ENCODE measurements at places on chromosomes 5 and 9. TPM values are rescaled to one million over a fixed set of nuclear protein-coding genes. Genes with fewer than 3 reads are reported as not detected.
A peak's percentile ranks its signal among the peaks of the same experiment; 100 is the strongest.

PRPF4 gene
- 53.9 TPM for total RNA-seq

SLC46A2 gene
- total RNA-seq, result not detected

CCNO gene
- total RNA-seq, result 12.1 TPM

EFNA5 gene
- 0.22 TPM for total RNA-seq

PCDHB15 gene
- total RNA-seq, result 0.07 TPM

TEX53 gene
- total RNA-seq, result not detected

CEP72 gene
- 25.6 TPM for total RNA-seq

PRDM12 gene
- total RNA-seq, result 0.54 TPM

SPATA31A1 gene
- not detected for total RNA-seq

DNA sequence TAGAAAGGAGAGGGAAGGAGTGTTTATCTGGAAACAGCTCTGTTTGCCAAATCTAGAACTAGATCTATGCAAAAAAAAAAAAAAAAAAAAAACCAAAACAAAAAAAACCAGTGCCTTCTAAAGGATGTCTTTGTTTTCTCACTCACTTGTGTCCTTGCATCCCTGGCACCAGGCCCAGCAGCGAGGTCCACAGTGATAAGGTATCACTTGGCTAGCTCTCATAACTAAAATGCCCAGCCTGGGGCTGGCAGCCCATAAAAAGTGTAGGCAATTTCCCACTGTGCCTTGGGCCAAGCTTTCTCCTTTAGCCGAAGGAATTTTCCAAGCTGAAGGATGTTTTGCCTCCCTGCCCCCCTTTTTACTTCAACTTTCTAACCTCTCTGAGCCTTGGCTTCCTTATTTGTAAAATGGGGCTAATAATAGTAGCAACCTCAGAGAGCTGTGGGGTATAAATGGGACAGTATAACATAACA, 20.8 kb downstream of the RGS3 start:
- no peak overlapping the region for H3K4me3 ChIP-seq
- H3K27me3 ChIP-seq, result no peaks in the 10 kb centered on the region
- no peak for DNase-seq
- H3K36me3 ChIP-seq, result peaks cover 55% of the 10 kb centered on the region

DNA sequence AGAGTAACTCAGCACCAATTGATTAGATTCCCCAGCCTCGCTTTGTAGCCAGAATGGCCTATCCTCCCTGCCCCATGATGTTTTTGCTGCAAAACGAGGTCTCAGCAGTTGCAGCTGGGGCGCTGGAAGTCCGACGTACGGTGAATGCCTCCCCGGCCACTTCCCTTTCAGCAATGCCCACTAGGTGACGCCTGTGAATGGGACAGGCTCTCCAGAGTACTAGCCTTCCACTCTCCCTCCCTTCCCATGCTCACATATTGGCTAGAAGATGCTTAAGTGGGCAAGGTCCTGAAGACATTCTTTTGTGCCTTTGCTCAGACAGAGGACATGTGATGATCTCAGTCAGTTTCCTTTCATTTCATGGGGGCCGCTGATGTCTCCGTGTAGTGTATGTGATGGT, 50.8 kb downstream of the DMRT2 start:
- no peak overlapping the region for H3K4me3 ChIP-seq
- H3K27me3 ChIP-seq, result no peaks in the 10 kb centered on the region
- H3K36me3 ChIP-seq, result no peaks in the 10 kb centered on the region
- DNase-seq, result no peak
- no peak overlapping the region for H3K27ac ChIP-seq

- H3K4me3 ChIP-seq, result no peak overlapping the region
- no peak overlapping the region for H3K27ac ChIP-seq
- no peaks in the 10 kb centered on the region for H3K4me1 ChIP-seq
- DNase-seq, result no peak
Measured at GRCh38 chr9:75051285-75051684, 23.2 kb upstream of the CARNMT1 start.

GRCh38 chr9:133054966-133055365, 6.8 kb upstream of the CEL start:
- no peak overlapping the region for H3K4me3 ChIP-seq
- DNase-seq, result no peak
- no peaks in the 10 kb centered on the region for H3K4me1 ChIP-seq
- H3K27me3 ChIP-seq, result no peaks in the 10 kb centered on the region
- H3K36me3 ChIP-seq, result peaks cover 32% of the 10 kb centered on the region

DNA sequence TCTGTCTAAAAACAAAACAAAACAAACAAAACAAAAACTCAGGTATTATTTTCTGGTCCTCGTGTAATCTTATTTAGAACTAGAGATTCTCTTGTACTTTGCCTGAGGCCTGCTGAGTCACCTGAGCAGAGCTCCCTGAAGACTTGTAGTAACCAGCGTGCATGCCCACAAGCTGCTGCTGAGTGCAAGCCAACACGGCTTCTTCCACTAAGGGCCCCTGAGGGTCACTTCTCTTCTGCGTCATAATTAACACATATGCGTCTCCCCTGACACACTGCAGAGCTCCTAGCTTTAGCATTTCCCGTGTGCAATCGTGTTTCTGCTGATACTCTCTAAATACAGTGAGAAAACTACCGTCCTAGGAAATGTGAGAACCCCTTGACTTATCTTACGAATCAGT, 10.9 kb upstream of the NDFIP1 start:
- no peak overlapping the region for H3K27ac ChIP-seq
- no peak for DNase-seq
- H3K27me3 ChIP-seq, result no peaks in the 10 kb centered on the region
- H3K4me1 ChIP-seq, result peaks cover 10% of the 10 kb centered on the region
- H3K4me3 ChIP-seq, result no peak overlapping the region
- no peaks in the 10 kb centered on the region for H3K36me3 ChIP-seq

DNA sequence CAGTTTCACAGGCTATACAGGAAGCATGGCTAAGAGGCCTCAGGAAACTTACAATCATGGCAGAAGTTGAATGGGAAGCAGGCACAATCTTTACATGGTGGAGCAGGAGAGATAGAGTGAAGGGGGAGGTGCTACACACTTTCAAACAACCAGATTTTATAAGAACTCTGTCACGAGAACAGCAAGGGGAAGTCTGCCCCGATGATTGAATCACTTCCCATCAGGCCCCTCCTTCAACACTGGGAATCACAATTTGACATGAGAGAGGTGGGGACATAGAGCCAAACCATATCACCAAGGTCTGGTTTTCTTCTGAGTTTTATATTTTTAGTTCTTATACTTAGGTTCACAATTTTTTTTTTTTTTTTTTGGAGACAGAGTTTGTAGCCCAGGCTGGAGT, 16.1 kb downstream of the ZCCHC9 start:
- DNase-seq, result no peak
- no peaks in the 10 kb centered on the region for H3K4me1 ChIP-seq
- H3K27ac ChIP-seq, result no peak overlapping the region
- H3K36me3 ChIP-seq, result peaks cover 11% of the 10 kb centered on the region
- H3K27me3 ChIP-seq, result no peaks in the 10 kb centered on the region

DNA sequence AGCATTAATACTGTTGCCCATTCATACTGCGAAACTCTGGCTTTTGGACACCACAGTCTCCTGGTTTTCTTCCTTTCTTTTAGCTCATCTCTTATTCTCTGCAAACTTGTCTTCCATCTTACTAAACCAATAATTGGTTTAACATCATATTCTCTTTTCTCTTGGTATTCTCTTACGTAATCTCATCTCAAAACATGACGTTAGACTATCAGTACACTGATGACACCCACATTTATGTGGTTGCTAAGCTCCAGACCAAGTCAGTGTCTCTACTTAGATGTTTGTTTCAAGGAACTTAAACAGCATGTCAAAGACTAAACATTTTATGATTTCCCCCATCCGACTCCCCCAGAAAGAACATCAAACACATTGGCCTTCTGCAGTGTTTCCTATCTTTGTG, 2.1 kb downstream of the PRRC1 start:
- no peak for DNase-seq
- no peaks in the 10 kb centered on the region for H3K27me3 ChIP-seq
- H3K4me1 ChIP-seq, result peaks cover 13% of the 10 kb centered on the region
- peaks cover 2% of the 10 kb centered on the region for H3K36me3 ChIP-seq
- H3K27ac ChIP-seq, result no peak overlapping the region
- H3K4me3 ChIP-seq, result no peak overlapping the region

DNA sequence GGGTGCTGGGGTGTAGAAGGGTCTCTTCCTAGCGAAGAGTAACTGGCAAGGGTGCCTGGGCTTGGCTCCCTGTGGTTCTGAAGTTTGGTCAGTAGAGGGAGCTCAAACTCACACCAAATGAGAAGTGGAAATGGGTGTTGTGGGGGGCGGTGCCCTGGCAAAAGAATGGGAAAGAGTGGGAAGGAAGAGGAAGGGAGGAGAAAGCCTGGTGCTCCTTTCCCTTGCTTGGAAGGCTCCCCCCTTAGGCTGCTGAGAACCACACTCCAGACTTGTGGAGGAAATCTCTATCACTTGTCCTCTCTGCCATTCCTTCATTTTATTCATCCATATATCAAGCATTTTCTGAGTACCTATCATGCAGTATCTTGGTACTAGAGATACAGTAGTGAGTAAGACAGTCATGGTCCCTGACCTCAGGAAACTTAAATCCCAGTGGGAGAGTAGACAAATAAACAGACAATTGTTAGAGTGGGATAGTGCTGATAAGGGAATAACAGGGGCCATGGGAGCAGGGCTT, 13.0 kb downstream of the SLC4A9 start:
- H3K36me3 ChIP-seq, result no peaks in the 10 kb centered on the region
- H3K27ac ChIP-seq, result no peak overlapping the region
- H3K27me3 ChIP-seq, result no peaks in the 10 kb centered on the region
- peak; percentile 71 for DNase-seq
- H3K4me1 ChIP-seq, result peaks cover 10% of the 10 kb centered on the region

DNA sequence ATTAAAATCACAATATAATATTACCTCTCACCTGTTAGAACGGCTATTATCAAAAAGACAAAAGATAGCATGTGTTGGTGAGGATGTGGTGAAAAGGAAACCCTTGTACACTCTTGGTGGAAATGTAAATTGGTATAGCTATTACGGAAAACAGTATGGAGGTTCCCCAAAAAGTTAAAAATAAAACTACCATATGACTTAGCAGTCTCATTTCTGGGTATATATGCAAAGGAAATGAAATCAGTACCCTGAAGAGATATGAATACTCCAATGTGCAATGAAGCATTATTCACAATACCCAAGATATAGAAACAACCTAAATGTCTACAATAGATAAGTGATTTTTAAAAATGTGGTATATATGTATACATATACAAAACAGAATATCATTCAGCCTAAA, 199.9 kb downstream of the SNX18 start:
- H3K4me1 ChIP-seq, result no peaks in the 10 kb centered on the region
- H3K27ac ChIP-seq, result no peak overlapping the region
- no peak overlapping the region for H3K4me3 ChIP-seq
- no peak for DNase-seq
- no peaks in the 10 kb centered on the region for H3K27me3 ChIP-seq

GRCh38 chr5:40410231-40410861, 269.4 kb upstream of the PTGER4 start:
- DNase-seq, result no peak
- H3K27me3 ChIP-seq, result no peaks in the 10 kb centered on the region
- no peaks in the 10 kb centered on the region for H3K36me3 ChIP-seq
- peaks cover 4% of the 10 kb centered on the region for H3K4me1 ChIP-seq
- H3K27ac ChIP-seq, result no peak overlapping the region

- no peaks in the 10 kb centered on the region for H3K27me3 ChIP-seq
- H3K36me3 ChIP-seq, result no peaks in the 10 kb centered on the region
- DNase-seq, result peak; percentile 35
- peaks cover 53% of the 10 kb centered on the region for H3K4me1 ChIP-seq
Measured at GRCh38 chr9:136947955-136948510, 3.0 kb downstream of the C8G start.

- peaks cover 63% of the 10 kb centered on the region for H3K27me3 ChIP-seq
- H3K4me1 ChIP-seq, result no peaks in the 10 kb centered on the region
- H3K27ac ChIP-seq, result no peak overlapping the region
- H3K4me3 ChIP-seq, result no peak overlapping the region
- no peak for DNase-seq
Measured at GRCh38 chr9:19969721-19970120, 180.9 kb upstream of the SLC24A2 start.

GRCh38 chr9:135009794-135010585, 77.5 kb upstream of the OLFM1 start:
- DNase-seq, result peak; percentile 2
- no peaks in the 10 kb centered on the region for H3K4me1 ChIP-seq
- no peak overlapping the region for H3K4me3 ChIP-seq
- H3K36me3 ChIP-seq, result no peaks in the 10 kb centered on the region
- no peak overlapping the region for H3K27ac ChIP-seq

- H3K27ac ChIP-seq, result no peak overlapping the region
- DNase-seq, result peak; percentile 57
- no peak overlapping the region for H3K4me3 ChIP-seq
Measured at GRCh38 chr5:57650360-57651069, 167.9 kb upstream of the ACTBL2 start.

DNA sequence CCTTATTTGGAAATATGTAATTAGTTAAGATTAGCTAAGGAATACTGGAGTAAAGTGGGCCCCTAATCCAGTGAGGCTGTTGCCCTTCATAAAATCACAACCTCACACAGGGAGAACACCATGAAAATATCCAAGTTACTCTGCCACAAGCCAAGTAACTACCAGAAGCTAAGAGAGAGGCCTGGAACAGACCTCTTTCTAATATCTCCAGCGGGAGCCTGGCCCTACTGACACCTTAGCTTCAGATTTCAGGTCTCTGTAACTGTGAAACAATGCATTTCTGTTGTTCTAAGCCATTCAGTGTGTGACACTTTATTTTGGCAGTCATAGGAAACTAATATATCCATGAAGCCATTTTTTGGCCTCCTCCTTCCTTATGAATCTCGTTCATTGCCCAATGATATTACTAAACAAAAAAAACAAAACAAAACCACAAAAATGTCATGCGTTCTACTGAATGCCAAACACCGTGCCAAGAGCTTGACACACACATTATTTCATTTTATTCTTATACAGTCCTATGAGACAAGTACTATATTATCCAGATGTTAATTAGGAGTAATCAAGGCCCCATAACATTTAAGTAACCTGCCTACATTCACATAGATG, 699.0 kb downstream of the MAT2B start:
- H3K27me3 ChIP-seq, result no peaks in the 10 kb centered on the region
- H3K36me3 ChIP-seq, result no peaks in the 10 kb centered on the region
- no peak overlapping the region for H3K4me3 ChIP-seq
- no peak overlapping the region for H3K27ac ChIP-seq
- DNase-seq, result no peak

DNA sequence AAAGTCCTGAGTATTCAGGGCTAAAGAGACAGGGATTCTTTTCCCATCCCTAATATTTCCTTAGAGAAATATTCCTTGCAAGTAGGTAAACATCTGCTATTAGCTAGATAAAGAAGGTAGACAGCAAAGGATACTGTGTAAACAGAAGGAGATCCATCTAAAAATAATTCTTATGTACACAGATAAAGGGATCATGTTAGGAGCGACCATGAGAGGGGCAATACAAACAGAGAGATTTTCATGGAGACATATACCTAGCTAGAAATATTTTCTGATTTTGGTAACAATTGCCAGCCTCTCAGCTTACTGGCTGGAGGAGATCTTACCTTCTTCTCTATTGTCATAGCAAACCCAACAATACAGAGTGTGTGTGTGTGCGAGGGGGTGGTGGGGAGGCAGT, 184.6 kb upstream of the DMAC1 start:
- no peak for DNase-seq
- H3K27me3 ChIP-seq, result no peaks in the 10 kb centered on the region
- H3K4me3 ChIP-seq, result no peak overlapping the region
- H3K36me3 ChIP-seq, result no peaks in the 10 kb centered on the region
- H3K4me1 ChIP-seq, result no peaks in the 10 kb centered on the region

- H3K4me1 ChIP-seq, result no peaks in the 10 kb centered on the region
- peaks cover 10% of the 10 kb centered on the region for H3K27me3 ChIP-seq
- H3K36me3 ChIP-seq, result no peaks in the 10 kb centered on the region
Measured at GRCh38 chr9:114941376-114941775, 11.0 kb upstream of the TNFSF8 start.
